NCI-H2029 treated with DMSO at 0.1 percent for 48 hours (cell line): ENCODE measurements at places on chromosomes 7 and 10.

- no peak for DNase-seq
These were observed 492 bp downstream of the COG5 start for GRCh38 chr7:107563081-107563774.

- DNase-seq: no peak
These were observed 25.3 kb upstream of the WNT2 start for GRCh38 chr7:117347962-117348672.

DNA sequence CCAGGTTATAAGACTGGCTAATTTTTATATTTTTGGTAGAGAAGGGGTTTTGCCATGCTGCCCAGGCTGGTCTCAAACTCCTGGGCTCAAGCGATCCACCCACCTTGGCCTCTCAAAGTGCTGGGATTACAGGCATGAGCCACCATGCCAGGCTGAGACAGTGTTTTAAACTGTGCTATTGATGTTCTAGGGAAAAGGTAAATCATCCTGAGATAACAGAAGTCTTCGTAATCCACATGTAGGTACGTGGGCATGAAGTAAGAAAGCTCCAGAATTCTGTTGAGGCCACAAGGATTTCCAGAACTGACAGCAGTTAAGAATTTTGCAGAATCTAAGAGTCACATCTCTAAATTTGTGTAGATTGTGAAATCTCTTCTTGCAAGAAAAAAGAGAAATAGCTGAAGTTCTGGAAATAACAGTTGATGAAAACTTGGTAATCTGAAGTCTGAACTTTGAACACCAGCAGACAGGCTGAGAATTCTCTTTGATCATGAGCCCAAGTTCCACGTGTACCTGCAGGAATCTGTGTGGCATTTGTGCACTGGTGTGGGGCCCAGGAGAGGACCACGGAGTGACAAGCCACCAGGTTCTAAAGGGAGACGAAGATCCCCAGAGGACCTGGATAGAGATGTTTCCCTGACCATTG is 24.6 kb downstream of the C7orf33 start:
- no peak for DNase-seq

DNA sequence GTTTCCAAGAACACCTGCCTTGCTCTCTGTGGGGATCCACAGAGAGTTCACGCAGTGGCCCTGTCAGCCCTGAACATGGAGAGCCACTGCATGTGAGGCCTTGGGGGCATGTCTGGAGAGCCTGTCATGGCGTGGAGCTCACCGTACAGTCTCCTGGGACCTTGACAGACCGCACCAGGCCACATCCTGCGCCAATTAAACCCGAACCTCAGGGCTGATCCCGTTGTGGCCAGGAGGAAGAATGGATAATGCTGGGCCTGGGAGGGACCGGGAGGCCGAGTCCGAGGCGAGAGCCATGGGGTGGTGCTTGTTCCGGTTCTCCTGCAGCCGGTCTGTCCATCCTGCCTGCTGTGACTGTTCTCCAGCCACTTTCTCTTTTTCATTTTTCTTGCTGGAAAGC is 68.7 kb downstream of the DNAJB6 start:
- no peak for DNase-seq

- DNase-seq: no peak
These were observed 407.4 kb downstream of the GRID1 start for GRCh38 chr10:85959239-85959638.

- no peak for DNase-seq
These were observed 1274.0 kb upstream of the CELF2 start for GRCh38 chr10:9743639-9744038.

- DNase-seq: no peak
These were observed 63.9 kb upstream of the ECHDC3 start for GRCh38 chr10:11678074-11678793.

GRCh38 chr7:1200045-1200444 is 32.6 kb upstream of the UNCX start:
- DNase-seq: no peak

DNA sequence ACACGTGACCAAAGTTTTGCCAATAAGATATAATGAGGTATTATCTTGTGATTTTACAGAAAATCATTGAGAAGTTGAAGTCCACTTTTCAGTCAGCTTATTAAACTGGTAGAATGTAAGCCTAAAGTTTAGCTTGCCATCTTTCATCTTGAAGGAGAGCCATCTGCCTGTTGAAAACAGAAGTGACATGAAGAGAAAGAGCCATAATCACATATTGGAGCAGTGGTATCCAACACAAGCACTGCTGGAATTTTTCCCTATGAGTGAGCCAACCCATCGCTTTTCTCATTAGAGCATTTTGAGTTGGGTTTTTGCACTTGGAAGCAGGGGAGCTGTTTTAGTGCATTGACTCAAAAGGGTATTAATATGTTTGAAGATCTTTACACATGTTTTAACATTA is 117.6 kb upstream of the FERD3L start:
- no peak for DNase-seq

DNA sequence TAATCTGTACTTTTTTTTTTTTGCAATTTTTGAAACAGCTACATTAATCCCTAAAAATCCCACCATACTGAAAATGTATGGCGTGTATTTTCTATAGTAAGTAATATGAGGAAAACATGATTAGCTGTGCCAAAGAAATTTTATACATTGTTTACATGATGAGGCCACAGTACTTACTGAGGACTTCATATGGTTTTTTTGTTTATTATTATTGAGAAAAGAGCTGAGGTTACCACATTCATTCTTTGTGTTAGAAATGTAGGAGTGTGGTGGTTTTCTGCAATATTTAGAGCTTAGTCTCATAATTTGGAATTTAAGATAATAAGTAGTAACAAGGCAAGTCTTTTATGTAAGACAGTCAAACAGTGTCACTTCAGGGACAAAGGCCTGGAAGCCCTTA is 45.1 kb downstream of the SLC25A40 start:
- no peak for DNase-seq

DNA sequence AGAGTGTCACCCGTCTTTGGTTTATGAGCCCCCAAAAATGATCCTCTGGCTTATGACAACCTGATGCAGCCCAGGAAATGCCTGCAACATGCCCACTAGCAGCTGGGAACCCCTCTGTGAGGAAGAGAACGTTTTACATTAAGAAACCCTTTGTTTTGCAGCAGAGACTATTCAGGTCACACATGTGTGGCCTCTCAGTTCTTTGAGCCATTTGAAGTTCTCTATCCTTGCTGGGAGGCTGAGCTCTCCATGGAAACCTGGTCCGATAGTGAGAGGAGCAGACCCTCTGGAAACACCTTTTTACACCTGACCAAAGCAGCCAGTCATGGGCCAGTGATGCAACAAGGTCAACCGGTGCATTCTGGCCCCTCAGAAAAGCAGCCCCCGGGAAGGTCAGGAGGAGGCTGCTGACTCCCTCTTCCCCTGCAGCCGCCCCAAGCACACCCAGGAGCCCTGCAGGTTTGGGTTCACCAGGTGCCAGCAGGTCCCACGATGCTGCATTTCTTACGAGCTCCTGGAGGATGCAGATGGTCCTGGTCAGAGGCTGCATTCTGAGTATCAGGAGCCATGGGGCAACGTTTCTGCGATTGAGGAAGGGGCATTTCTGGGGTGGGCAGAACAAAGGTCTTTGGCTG is 134.3 kb downstream of the ZMYND11 start:
- DNase-seq: no peak

DNA sequence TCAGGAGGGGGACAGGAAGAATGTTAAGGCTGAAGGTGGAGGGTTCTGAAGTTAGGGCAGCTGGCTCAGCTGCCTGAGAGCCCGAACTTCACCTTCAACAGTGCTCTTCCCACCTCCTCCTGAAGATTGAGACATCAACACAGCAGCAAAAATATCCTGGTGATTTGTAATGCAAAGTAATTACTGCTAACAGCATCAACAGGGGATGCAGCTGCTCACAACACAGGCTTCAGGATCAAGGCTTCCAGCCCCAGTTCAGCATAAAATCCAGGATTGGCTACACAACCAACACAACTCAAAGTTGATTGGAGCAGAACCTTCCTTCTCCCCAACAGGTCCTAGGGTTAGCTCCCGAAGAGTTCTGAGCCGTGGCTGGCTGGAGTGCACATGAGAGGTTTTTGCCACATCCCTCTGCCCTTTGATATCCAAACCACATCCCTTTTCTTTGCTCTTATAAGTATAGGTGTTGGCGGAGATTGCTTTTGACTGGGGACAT is 242.4 kb downstream of the KIAA1217 start:
- no peak for DNase-seq

- DNase-seq: no peak
These were observed 95.4 kb downstream of the ELMO1 start for GRCh38 chr7:37352974-37353948.

DNA sequence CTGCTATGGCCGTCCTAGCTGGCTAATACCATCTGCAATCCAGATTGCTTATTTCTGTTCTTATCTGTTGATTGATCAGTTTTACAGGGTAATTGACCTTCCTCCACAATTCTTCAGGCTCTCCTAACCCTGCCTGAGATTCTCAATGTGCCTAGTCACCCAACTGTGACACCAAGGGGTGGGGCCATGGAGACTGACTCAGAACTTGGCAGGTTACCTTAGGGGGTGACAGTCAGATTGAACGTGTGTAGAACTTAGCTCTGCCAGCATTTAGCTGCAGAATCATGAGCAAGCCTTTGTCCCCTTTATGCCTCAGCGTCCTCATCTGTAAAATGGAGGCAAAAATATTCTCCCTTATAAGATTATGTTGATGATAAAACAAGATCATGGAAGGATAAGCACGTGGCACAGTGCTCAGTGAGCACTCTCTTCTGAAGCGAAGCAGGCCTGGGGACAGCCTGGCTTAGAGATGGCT is 19.1 kb upstream of the LEP start:
- DNase-seq: no peak

DNA sequence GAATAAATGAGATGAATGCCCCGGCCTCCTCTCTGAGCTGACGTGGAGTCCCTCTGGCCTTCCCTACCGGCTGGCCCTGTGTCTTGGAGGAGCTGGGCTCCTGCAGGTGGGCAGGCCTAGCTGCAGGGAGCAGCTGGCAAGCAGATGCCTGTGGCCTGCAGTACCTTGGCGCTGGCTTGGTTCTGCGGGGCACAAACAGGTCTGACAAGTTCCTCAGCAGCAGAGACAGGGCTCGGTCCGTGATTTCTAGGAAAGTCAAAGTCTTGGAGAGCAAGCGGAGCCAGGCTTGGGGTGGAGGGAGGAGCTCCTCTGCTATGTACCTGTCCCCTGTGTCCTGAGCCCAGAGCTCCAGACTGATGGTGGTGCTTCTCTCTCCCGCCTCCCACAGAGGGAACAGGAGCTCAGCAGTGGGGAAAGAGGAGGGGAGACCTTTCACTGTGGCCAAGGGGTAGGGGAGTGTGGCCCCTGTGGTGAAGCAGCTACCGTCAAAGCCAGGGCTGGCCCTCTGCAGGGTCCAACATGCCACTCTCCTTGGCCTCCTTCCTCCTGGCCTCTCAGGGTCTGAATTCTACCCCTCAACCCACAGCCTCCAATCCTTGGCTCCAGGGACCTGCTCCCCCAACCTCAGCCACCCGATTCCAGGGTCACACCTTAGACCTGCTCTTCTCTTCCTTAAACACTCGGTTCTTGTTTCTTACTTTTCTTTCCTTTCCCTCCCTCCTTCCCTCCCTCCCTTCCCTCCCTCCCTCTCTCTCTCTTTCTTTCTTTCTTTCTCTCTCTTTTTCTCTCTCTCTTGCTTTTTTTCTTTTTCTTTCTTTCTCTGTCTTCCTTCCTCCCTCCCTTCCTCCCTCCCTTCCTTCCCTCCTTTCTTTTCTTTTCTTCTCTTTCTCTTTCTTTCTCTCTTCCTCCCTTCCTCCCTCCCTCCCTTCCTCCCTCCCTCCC is 20.1 kb downstream of the MYL10 start:
- no peak for DNase-seq

- DNase-seq: no peak
These were observed 4.2 kb downstream of the ITIH5 start for GRCh38 chr10:7662522-7662921.

- DNase-seq: no peak
These were observed 573.5 kb downstream of the TNS3 start for GRCh38 chr7:47008461-47008860.

GRCh38 chr7:151549644-151550043 is 29.9 kb upstream of the RHEB start:
- no peak for DNase-seq

- DNase-seq: no peak
These were observed 17.8 kb upstream of the PDLIM1 start for GRCh38 chr10:95308389-95309302.

- DNase-seq: no peak
These were observed 31.7 kb upstream of the HERPUD2 start for GRCh38 chr7:35726654-35727053.

DNA sequence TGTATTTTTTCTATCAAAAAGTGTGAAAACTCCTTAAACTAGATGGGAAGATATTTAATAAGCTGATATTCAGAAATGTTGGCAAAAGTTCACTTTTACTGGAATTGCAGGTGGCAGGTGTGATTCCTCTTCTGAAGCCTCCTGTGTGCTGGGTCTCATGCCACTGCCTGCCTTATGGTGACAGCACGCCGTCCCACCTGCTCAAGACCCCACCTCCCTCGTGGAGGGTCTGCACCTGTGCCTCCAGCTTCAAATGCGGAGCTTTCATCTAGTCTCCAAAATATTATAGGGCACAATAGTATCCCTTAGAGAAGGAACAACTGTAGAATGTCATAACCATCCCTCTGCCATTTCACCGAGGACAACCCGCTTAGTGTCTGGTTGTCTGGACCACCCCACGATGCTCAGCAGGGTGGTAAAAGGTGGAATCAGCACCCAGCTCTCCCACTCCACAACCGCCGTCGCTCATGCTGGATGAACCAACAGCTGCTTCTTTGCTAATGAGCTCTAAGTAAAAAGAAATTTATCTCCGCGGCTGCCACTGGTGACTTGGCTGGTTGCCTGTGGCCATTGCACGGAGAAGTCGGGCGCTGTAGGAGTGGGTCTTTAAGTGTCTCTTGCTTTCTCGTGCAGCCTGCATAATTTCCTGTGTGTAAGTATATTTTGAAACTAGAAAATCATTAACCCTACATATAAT is 119.3 kb upstream of the TCERG1L start:
- peak; percentile 1 for DNase-seq

DNA sequence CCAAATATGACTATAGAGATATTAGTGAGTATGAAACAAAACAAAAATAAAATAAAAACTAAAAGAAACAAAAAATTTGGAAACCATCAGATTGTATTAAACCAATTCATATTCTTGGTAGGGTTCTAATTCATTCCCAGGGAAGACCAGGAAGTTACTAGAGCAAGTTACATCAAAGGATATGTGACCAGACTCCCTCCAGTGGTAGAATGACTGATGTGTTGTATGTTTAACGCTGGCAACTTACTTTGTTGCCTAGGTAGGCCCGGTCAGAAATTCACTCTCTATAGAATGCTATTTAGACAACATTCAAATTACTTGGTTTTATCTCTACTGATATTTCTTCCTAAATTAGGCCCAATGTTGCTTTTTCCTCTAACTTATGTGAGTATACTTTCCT is 5.2 kb downstream of the PHYHIPL start:
- DNase-seq: peak; percentile 27

- no peak for DNase-seq
These were observed 112.3 kb downstream of the BTRC start for GRCh38 chr10:101466016-101466912.

GRCh38 chr7:136009488-136010079 is 32.4 kb upstream of the MTPN start:
- peak; percentile 51 for DNase-seq

DNA sequence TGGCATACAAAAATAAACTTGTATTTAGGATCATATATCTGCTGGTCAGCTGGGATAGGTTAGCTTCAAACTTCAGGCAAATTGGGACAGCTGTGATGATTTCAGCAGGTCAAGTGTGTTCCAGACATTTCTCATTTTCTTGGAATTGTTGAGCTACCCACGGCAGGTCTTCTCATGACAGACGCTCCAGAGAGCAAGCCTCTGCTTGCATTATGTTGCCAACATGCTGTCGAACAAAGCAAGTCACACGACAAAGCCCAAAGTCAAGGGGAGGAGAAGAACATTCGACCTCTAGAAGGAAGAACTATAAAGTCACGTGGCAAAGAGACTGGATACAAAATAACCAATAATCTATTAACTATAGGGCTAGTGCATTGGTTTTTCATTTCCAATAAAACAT is 103.5 kb downstream of the RAB18 start:
- no peak for DNase-seq
